ENCODE measurements at places on chromosomes 7 and 10.

DNA sequence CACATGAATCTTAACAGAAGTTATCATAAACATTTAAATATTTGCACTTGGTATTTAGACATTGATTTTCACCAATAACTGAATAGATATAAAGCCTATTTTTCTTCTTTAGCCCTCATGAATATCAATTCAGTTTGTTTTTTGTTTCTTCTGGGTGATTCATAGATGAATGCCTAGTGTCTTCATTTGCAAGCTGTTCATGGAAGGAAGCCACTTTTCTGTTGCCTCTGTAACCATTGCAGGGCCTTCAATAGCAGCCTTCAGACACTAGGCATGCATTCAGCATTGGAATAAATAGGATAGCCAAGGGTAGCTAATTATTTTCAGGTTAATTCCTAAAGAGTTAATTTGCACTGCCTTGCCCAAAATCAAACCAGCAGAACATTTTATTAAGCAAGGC is 375.3 kb downstream of the DPP6 start:
- no peak for DNase-seq

DNA sequence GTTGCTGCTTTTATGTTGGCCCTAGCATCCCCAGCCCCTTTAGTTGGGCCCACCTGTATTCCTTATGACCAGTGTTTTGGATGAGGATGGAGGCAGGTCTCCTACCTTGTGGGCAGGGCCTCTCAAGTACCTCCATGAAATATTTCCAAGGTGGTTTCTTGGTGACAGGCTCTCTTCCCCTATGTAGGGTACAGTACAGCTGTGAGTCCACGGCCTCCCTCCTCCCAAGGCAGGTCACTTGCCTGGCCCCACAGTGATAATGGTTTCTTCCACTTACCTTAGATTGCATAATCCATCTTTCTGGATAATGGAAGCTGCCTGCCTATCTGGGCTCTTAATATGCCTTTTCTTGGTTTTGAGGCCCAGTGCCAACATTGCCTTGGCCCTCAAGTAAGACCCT is 110.4 kb downstream of the NT5C2 start:
- no peak for DNase-seq

DNA sequence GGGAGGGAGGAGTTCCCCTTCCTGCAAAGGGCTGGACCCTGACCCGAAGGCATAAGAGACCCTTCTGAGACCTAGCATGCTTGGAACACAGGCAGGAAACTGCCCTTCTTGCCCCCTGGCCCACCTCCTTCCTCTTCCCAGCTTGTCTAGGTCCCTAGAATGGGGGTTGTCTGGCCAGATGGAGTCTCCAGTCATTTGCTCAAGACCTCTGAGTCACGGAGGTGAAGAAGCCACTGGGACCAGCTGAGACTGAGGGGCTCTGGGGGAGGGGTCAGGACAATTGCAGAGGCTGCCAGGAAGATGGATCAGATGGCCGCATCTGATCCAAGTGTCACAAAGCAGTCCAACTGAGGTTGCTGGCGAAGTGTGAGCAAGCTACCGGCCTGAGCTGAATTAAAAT is 46.2 kb downstream of the COL13A1 start:
- no peak for DNase-seq

GRCh38 chr7:136971776-136972175 is 103.3 kb downstream of the CHRM2 start:
- no peak for DNase-seq

GRCh38 chr7:101180130-101180755 is at the start of gene NAT16:
Gene NAT16, minus strand, starts transcription at chr7:101180293. Its CDS starts 5,486 bp downstream, at chr7:101174807.
- DNase-seq: no peak
